ENCODE measurements at places on chromosomes 7 and 10.

GRCh38 chr10:18214691-18215563, 74.7 kb downstream of the CACNB2 start:
- DNase-seq: peak; percentile 15

DNA sequence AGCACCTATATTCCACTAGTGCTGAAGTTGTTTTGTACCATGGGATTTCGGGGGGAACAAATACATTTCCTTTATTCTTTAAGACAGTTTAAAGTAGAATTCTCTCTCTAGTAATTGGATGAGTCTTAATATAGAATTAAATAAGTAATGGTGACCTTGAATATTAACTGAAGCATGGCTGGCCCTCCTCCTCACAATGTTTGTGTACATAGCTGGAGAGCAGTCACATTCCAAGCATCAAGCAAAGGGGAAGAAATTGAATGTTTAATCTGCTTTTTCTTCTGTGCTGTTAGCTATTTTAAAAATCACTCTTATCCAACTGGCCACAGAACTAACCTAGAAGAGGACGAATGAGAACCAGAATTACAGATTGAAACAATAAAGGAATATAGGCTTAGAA, 906.9 kb downstream of the CCSER2 start:
- peak; percentile 74 for DNase-seq

DNA sequence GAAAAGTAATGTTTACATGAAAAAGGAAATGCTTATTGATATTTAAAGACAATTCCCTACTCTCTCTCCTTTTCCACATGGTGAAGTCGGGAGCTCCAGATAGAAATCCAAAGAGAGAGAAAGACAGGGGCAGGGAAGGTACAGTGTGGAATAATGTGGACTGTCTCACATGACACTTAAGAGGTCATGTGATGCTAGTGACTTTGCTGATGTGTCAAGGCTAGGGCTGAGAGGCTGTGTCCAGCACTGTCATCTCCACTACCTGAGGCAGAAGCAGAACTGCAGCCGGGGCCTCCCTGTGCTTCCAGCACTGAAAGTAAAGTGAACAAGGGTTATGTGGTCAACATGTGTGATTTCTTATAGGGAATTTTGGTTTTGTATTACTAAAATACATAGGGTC, 26.0 kb downstream of the NRG3 start:
- DNase-seq: no peak

DNA sequence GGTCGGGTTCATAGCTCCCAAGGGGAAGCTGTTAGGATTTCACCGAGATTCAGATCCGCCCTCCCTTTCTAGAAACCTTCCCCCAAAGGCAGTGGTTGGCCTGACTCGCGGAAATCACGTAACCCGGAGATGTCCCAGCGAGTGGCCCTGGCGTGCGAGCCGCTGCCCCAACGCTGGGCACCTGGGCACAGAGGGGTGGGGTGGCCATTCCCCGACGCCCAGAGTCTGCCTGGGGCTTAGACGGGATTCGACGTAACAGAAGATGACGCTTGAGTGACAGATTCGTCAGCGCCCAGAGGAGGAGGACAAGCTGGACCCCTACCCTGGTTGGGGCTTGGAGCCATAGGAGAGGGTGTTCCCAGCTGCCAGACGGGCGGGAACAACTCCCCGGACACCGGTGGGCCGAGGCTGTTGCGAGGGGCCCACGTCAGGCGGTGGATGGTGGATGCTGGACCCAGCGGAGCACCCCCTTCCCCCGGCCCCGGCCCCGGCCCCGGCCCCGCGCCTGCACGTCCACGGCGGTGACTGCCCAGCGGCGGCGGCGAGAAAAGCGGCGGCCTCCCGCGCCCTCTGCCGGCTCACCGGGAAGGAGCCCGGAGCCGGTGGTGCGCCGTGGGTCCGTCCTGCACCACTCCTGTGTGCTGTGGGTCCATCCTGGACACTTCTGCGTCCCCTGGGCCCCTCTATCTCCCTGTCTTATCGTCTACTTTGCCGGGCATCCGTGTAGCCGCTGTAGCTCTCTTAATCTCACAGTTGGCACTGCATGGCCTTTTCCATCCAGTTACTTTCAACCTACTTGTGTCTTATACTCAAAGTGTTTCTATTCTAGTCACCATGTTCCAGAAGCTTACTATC, 35.4 kb upstream of the KNDC1 start:
- no peak for DNase-seq

GRCh38 chr7:33243319-33243881, 114.0 kb downstream of the BBS9 start:
- peak; percentile 66 for DNase-seq

DNA sequence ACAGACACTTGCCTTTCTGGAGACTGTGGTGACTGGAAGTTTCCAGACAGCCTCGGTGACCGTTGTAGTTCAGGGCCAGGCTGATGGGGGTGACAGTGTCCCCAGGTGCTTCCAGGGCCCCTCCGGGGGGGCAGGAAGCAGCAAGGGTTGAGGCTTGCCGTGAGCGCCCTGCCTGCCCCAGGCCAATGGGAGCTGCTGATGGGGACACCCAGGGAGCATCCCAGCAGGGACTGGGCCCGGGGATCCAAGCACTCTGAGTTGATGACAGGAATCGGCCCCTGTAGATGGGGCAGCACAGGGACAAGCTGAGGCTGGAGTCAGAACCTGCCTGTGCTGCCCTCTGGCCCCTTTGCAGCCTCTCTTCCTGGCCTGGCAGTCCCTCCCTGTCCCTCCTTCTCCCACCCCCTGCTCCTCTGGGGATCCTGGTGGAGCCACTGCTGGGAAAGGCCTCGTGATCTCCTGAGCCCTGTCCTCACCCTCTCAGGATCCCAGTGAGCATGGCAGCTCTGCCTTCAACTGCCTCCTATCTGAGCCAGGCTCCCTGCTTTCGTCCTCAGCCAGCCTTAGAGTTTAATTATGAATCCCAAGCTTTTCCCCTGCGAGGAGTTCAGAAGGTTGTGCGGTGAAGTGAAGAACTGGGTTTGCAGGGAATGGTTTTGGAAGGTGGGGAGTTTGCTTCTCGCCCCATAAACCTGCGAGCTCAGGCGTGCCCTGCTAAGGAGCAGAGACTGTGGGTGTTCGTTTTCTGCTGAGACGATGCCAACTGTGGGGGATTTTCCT, 84.7 kb downstream of the ADCY1 start:
- DNase-seq: no peak
